ENCODE measurements at places on chromosomes 2 and 18.
A peak's percentile ranks its signal among the peaks of the same experiment; 100 is the strongest.

GRCh38 chr2:178427458-178427857, 23.5 kb downstream of the PRKRA start:
- H3K4me3 ChIP-seq = no peak overlapping the region
- no peak overlapping the region for H3K27ac ChIP-seq
- H3K36me3 ChIP-seq = peaks cover 86% of the 10 kb centered on the region
- peaks cover 2% of the 10 kb centered on the region for H3K4me1 ChIP-seq
- H3K27me3 ChIP-seq = no peaks in the 10 kb centered on the region

DNA sequence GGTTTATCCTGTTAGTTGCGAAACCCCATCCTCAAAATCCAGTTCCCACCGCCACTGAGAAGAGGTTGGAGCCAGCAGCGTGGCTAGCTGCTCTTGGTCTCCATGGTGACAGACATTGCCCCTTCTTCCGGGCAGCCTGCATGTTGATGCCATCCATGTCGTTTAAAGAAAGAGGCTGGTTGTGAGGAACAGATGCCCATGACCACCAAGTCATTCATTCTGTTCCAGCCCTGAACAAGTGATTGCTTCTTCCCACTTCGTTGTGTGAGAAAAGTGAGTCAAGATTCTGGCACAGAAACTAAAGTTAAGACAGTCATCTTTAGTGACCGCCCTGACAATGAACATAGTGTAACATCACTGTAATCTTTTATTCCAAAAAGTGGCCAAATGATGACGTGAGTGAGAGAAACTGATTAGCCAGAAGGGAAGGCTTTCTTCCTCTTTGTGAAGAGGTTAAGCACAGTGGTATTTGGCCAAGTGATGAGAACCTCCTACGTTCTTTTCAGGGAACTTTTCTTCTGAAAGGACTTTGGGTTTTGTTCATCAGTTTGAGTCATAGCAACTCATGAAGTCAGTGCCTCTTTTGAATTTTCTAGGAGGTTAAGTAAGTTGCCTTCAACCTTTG, 272.5 kb downstream of the GALR1 start:
- no peak overlapping the region for H3K27ac ChIP-seq
- no peak for DNase-seq
- no peaks in the 10 kb centered on the region for H3K36me3 ChIP-seq
- H3K4me3 ChIP-seq = no peak overlapping the region
- H3K27me3 ChIP-seq = no peaks in the 10 kb centered on the region
- no peaks in the 10 kb centered on the region for H3K4me1 ChIP-seq

DNA sequence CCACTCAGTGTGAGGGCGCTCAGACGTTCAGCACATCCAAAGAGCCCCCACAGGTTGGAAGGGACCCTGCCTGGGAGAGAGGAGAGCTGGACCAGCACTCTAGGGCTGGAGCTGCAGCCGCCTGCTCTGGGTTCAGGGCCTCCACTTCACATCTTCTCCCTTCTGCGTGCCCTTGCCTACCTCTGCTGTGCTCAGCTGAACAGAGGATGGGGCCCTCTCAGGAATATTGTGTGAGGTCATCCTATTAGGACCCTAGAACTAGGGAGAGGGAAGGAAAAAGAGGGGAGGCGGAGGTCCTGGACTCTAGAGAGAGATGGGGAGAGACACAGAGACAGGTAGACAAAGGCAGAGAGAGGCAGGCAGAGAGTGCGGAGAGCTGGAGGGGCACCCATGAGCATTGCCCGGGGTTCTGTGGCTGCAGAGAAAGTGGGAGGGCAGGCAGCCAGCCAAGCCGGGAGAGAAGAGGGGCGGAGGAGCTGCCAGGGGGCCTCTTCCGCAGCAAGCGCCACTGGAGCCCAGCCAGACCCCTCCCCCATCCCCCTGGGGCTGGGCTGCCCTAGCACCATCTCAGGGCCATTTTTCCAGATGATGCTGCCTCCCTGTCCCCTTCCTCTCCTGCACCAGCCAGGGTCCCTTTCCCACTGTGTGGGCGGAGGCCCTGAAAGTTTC, 8.3 kb upstream of the TNS1 start:
- no peak for DNase-seq
- peaks cover 10% of the 10 kb centered on the region for H3K4me1 ChIP-seq
- H3K36me3 ChIP-seq = no peaks in the 10 kb centered on the region
- peak overlapping the region; percentile 34 for H3K4me3 ChIP-seq
- peaks cover 40% of the 10 kb centered on the region for H3K27me3 ChIP-seq
- no peak overlapping the region for H3K27ac ChIP-seq

- no peak for DNase-seq
- H3K4me1 ChIP-seq = no peaks in the 10 kb centered on the region
These were observed 256.4 kb downstream of the BCL2 start for GRCh38 chr18:63063171-63063570.

GRCh38 chr18:75248426-75249174, 38.0 kb downstream of the TSHZ1 start:
- H3K4me1 ChIP-seq = peaks cover 55% of the 10 kb centered on the region
- H3K27me3 ChIP-seq = no peaks in the 10 kb centered on the region
- peaks cover 3% of the 10 kb centered on the region for H3K36me3 ChIP-seq
- peak overlapping the region; percentile 83 for H3K4me3 ChIP-seq
- H3K27ac ChIP-seq = peak overlapping the region; percentile 92

DNA sequence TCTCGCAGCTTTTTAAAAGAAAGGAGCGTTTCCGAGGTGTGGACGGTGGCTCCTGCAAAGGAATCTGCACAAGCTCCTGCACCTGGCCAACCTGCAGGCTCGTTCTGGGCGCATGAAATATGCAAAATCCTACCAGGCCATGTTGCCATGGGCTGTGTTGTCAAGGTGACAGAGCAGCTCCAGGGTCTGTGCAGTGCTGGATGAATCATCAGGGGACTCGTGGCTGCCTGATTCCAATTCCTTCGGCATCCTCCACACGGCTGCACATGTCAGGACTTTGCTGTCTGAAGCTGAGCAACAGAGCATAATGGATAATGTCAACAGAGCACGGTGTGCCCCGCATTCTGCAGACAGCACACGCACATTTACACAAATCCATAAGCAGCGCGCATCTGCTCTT, 120.5 kb downstream of the EIPR1 start:
- DNase-seq = no peak
- H3K4me1 ChIP-seq = no peaks in the 10 kb centered on the region
- H3K4me3 ChIP-seq = no peak overlapping the region
- H3K27me3 ChIP-seq = no peaks in the 10 kb centered on the region
- no peak overlapping the region for H3K27ac ChIP-seq

DNA sequence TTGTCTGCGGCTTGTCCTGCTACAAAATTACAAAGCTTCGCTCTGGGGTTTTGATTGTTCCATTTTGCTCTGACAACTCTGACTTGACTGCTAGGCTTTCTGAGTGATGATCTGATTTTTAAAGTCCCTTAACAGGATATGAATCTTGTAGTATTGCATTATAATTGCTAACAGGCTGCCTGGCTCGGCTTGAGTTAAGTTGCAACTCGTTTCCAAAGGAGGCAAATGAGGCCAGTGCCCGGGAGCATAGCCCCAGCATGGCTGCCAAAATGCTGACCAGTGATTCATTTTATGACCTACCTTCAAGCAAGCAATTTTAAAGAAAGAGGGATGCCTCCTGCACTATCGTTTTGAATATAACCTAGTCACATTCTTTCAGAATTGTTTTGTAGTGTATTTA, 135.4 kb downstream of the COL6A3 start:
- no peak for DNase-seq
- no peak overlapping the region for H3K4me3 ChIP-seq
- no peak overlapping the region for H3K27ac ChIP-seq
- no peaks in the 10 kb centered on the region for H3K36me3 ChIP-seq
- H3K27me3 ChIP-seq = peaks cover 14% of the 10 kb centered on the region

DNA sequence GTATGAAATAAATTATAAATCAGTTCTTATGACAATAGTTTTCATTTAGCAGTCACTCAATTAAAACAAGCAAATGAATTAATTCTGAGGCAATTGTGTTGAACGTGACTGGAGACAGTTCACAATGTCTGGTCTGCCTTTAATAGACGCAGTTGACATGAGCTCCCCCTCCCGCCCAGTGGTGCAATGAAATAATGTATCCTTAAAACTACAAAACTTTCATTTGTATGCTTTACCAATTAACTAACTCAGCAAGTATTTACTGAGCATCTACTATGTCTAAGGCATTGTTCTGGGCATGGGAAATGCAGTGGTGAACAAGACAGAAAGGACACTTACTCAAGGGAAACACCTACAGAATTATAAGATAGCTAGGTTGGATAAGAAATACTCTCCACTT, 3.5 kb upstream of the DSC2 start:
- H3K27ac ChIP-seq = no peak overlapping the region
- H3K36me3 ChIP-seq = no peaks in the 10 kb centered on the region
- DNase-seq = no peak

Data from activated CD8-positive, alpha-beta T cell treated with anti-CD3 and anti-CD28 coated beads, Interleukin-2, amount 10 ng/mL, durations not matched to agents 7 days and 5 days (primary cell).